ENCODE measurements at places on chromosomes 16 and 17. TPM values are rescaled to one million over a fixed set of nuclear protein-coding genes. Genes with fewer than 3 reads are reported as not detected.

CHST6 gene
- polyA plus RNA-seq = 1.9 TPM

DNA sequence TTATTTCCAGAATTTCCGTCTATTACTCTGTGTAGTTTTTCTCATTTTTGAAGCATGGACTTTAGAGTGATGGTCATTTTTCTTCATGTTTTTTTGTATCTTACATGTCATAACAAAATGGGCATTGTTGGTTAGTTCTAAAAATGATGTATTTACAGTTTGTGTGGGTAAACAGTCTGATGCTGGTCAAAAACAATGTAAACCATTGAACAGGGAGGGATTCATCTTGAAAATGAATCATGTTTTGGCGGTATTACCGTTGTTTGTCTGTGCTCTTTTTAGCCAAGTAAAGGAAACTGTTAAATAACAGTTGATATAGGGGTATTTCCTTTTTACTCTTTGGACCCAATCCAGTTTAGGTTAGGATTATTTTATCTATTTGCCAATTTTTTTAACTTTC is 315.8 kb downstream of the BCAS3 start:
- DNase-seq = no peak

DNA sequence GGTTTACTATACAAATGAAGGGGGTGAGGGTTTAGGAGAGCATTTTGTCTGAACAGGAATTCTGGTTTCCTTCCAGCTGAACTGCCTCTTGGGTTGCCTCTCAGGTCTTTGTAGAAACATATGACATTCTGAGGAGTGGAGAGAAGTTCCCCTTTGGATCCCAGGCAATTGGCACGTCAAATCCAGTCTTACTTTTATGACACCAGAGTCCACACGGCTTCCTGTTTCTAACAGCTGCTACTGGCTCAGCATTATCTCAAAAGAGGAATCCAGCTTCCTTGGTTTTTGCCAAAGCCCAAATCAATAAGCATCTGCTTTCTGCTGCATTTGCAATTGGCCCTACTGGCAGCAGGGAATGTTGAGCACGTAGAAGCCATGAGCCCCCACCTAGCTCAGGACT is 97.6 kb upstream of the FAM20A start:
- DNase-seq = peak; percentile 57

DNA sequence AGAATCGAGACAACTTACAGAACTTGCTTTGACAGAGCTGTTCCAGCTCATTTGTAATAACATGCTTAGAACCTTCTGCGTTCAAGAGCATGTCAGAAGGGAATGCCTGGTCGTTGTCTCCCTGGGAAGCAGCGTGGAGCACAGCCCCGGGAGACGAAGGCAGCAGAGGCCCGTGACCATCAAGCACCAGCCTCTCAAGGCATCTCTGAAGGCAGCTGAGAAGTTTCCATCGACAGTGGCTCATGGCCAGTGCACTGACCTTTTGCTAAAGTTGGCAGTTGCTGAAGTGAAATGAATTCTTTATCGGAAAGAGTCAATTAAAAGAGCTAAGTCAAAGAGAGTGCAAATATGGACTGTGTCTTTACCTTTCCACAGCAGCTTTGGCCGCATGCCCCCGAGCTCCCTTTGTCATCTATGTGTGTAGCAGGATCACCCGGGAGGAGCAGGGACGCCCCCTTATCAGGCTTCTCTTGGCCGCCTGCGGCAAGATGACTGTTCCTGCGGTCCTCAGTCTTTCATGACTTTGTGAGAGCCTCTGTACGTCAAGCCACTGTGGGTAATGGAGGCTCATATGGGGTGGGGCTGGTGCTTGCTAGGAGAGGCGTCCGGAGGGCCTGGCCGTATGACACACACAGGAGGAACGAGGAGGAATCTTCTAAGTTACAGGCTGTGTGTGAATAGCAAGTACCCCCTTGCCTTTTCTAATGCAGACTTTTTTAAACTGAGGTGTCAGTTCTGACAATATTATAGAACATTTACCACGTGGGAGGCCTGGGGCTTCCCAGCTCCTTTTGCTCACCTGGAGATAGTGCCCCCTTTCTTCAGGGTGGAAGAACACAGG is 54.2 kb downstream of the LDHD start:
- no peak for DNase-seq

Measured in muscle of arm (tissue), 14 donors.